ENCODE measurements at places on chromosomes 6 and 20. TPM values are rescaled to one million over a fixed set of nuclear protein-coding genes. Genes with fewer than 3 reads are reported as not detected.

The CCN2 gene
- 13.9 TPM for total RNA-seq

The FABP7 gene
- not detected for total RNA-seq

The MAS1L gene
- not detected for total RNA-seq

The F13A1 gene
- total RNA-seq = 136 TPM

The TP53RK gene
- 5.0 TPM for total RNA-seq

The COL9A1 gene
- total RNA-seq = 0.24 TPM

The DHX16 gene
- 20.5 TPM for total RNA-seq

The EYS gene
- total RNA-seq = not detected

The LKAAEAR1 gene
- not detected for total RNA-seq

The IP6K3 gene
- total RNA-seq = 44.2 TPM

The LIN28B gene
- total RNA-seq = not detected

The NFKBIL1 gene
- 9.2 TPM for total RNA-seq

The RAB44 gene
- not detected for total RNA-seq

The THBD gene
- total RNA-seq = 11.8 TPM

The NFATC2 gene
- total RNA-seq = 2.0 TPM

The SYNDIG1 gene
- total RNA-seq = 11.5 TPM

The MCHR2 gene
- total RNA-seq = not detected

The MRAP2 gene
- total RNA-seq = 0.13 TPM
